ENCODE measurements at places on chromosomes 5 and 9.

GRCh38 chr9:99870126-99870525 lies 36.3 kb upstream of the STX17 start:
- no peak for DNase-seq

DNA sequence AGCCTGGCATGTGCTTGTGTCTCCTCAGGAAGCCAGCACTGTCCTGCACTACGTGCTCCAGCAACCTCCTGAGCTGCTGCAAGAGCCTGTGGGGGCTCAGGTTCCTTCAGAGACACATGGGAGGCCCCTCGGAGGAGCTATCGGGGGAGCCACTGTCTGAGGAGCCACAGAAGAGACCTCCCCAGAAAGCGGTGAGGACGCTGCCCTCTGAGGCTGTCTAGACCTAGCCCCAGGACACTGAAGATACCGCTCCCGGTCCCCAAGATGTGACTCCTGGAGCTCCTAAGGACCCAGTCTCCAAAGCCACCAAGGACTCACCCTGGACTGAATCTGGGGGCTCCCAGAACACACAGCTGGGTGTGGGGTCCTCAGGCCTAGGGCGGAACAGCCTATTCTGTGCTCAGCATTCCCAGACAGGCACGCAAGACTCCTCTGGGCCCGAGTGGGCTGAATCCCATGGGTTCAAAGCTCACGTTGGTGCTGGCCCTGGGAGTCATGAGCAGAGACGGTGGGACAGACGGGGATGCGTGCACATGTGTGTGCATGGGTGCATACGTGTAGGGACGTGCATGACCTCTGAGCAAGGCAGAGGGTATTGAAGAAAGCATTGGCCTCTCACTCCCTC lies 50.0 kb downstream of the HRH2 start:
- DNase-seq: no peak

- no peak for DNase-seq
Measured at GRCh38 chr9:99224445-99224844, 2.4 kb downstream of the SEC61B start.

GRCh38 chr9:21609506-21609905 lies 127.4 kb upstream of the IFNE start:
- DNase-seq: no peak

- no peak for DNase-seq
Measured at GRCh38 chr9:95780751-95781150, 94.7 kb upstream of the ERCC6L2 start.

DNA sequence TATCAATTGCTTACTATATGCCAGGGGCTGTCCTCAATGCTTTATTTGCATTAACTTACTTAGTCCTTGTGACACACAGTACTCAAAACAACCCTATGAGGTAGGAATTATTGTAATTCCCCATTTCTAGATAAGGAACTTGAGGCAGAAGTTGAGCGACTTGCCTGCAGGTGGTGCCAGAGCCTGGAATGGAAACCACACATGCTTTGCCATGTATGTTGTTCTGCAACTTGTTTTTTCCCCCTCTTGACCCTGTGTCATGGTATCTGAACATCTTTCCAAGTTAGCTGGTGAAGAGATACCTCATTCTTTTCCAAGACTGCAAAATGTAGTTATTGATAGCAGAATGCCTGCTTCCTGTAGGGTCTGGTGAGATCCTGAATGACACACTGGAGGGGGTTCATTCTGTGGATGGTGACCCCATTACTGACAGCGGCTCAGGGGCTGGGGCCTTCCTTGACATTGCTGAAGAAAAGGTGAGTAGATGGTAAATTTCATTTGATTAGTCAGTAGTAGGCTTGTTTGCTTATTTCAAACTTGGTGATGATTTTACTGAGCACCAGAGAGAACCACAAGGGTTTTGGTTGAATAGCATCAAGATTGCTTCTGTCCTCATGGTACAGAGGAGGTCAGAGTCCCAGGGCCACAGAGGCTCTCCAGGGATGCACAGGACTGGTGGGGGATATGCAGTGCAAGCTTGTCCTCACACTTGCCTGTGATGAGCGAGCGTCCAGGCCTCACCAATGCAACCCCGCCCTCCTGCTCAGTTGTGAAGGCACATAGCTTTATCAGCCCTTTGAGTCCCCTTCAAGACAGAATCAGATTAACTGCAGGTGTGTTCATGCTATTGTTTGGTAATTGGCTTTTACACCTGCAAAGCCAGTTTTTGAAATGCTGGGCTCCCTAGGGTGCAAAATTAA lies 57.0 kb downstream of the COL15A1 start:
- DNase-seq: peak; percentile 46

- no peak for DNase-seq
Measured at GRCh38 chr5:65029178-65029577, 260.4 kb downstream of the CWC27 start.

DNA sequence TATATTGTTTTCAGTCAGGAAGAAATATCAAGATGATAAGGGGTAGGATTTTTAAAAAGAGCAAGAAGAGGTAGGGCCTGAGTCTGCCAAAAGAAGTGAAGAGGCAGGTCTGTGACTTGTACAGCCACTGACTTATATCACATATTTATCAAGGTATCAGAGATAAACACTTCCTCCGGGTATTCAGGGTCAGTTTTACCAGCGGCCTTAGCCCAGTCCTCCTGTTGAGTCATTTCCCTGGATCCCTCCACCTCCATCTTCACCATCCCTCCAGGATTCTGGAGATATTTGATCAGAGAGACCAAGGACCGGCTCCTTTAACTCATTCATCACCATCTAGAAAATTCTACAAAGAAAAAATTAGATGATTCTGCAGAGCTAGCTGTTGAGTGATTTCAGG lies 375.7 kb upstream of the TUSC1 start:
- DNase-seq: no peak

GRCh38 chr9:111431684-111432083 lies 52.5 kb downstream of the ECPAS start:
- DNase-seq: no peak

GRCh38 chr9:136169495-136169894 lies 35.4 kb downstream of the LHX3 start:
- DNase-seq: no peak

DNA sequence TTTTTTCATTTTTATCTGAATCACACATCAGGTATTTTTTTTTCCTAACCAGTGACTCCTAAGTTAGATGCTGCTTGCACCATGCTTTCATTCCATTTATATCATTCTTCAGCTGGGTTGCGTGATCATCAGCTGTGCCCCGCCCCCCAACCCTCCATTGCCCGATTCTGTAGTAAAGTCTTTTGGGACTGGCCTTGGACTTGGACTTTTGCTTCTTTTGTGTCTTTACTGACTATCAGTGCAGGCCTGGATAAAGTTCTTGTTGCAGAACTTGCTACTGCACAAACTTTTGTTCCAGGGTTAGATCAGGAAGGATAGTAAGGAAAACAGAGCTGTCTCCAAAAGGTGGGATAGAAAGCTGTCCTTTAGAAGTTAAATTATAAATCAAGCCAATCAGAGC lies 38.5 kb downstream of the SLC22A5 start:
- no peak for DNase-seq

DNA sequence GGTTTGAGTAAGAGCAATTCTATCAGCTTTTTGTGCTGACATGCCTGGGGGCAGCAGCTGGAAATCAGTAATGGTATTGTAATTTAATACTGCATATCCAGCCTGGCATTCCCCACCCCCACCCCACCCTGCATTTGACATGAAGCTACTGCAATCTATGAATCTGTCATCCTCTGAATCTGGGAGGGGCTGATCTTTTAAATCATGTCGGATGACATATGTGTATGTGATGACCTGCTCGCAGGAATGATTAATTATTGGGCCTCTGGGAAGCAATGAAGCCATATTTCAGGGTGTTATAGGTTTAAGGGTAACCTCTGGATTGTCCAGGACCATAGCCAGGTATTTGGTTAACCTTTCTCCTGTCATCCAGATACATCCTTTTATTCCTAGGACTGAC lies 64.6 kb upstream of the RASGRF2 start:
- DNase-seq: no peak

- DNase-seq: no peak
Measured at GRCh38 chr5:149944666-149945065, at the start of gene PDE6A. PDE6A (minus strand) TSS chr5:149944793; CDS start chr5:149944673, 120 bp downstream.

Data from germinal center (tissue), 1 donor.